ENCODE measurements at places on chromosomes 3 and 15.

- peak; percentile 31 for DNase-seq
- H3K36me3 ChIP-seq: no peaks in the 10 kb centered on the region
- no peaks in the 10 kb centered on the region for H3K27me3 ChIP-seq
- peak overlapping the region; percentile 39 for H3K27ac ChIP-seq
Observed at GRCh38 chr3:50655009-50655830, 19.5 kb upstream of the DOCK3 start.

DNA sequence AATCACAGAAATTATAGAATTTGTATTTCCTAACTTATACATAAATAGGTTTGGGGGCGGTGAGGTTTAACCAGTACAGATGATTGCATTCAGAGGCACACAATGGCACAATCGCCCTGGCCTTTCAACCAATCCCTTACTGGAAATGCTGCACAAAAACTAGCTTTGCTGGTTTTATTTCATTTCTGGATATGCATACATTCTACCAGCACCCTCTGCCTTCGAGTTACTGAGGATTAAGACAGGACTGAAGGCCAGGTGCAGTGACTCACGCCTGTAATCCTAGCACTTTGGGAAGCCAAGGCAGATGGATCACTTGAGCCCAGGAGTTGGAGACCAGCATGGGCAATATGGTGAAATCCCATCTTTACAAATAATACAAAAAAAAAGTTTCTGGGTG is 336.1 kb downstream of the ARRDC4 start:
- H3K27me3 ChIP-seq: peaks cover 22% of the 10 kb centered on the region
- no peak for DNase-seq
- no peak overlapping the region for H3K4me3 ChIP-seq
- H3K27ac ChIP-seq: no peak overlapping the region
- H3K36me3 ChIP-seq: no peaks in the 10 kb centered on the region
- H3K4me1 ChIP-seq: peaks cover 1% of the 10 kb centered on the region

DNA sequence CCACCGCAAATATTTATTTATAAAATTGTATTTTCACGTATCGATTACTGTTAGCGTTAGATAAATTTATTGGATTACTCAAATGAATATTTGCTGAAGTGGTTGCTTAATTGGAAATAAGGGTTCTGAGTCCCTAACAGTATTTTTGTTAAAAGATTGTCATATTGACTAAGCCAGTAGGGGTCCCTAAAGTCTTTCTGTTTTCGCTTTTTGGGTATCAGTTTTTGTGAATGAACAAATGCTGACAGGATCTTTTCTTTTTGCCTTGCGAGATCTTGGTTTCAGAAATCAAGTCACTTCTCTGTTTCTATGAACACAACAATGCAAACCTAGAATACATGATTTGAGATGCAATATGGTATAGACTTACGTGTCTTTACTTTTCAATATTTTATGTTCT is 7.1 kb downstream of the RAD51 start:
- no peak overlapping the region for H3K27ac ChIP-seq
- no peak overlapping the region for H3K4me3 ChIP-seq
- H3K27me3 ChIP-seq: no peaks in the 10 kb centered on the region

GRCh38 chr15:63052077-63052841 is 9.7 kb downstream of the TPM1 start:
- no peak overlapping the region for H3K4me3 ChIP-seq
- no peaks in the 10 kb centered on the region for H3K36me3 ChIP-seq
- peaks cover 15% of the 10 kb centered on the region for H3K27me3 ChIP-seq
- H3K4me1 ChIP-seq: peaks cover 14% of the 10 kb centered on the region
- H3K27ac ChIP-seq: no peak overlapping the region

- H3K4me3 ChIP-seq: no peak overlapping the region
- no peak for DNase-seq
- no peak overlapping the region for H3K27ac ChIP-seq
- no peaks in the 10 kb centered on the region for H3K4me1 ChIP-seq
- peaks cover 2% of the 10 kb centered on the region for H3K27me3 ChIP-seq
Observed at GRCh38 chr15:25541228-25541627, 102.4 kb upstream of the UBE3A start.

DNA sequence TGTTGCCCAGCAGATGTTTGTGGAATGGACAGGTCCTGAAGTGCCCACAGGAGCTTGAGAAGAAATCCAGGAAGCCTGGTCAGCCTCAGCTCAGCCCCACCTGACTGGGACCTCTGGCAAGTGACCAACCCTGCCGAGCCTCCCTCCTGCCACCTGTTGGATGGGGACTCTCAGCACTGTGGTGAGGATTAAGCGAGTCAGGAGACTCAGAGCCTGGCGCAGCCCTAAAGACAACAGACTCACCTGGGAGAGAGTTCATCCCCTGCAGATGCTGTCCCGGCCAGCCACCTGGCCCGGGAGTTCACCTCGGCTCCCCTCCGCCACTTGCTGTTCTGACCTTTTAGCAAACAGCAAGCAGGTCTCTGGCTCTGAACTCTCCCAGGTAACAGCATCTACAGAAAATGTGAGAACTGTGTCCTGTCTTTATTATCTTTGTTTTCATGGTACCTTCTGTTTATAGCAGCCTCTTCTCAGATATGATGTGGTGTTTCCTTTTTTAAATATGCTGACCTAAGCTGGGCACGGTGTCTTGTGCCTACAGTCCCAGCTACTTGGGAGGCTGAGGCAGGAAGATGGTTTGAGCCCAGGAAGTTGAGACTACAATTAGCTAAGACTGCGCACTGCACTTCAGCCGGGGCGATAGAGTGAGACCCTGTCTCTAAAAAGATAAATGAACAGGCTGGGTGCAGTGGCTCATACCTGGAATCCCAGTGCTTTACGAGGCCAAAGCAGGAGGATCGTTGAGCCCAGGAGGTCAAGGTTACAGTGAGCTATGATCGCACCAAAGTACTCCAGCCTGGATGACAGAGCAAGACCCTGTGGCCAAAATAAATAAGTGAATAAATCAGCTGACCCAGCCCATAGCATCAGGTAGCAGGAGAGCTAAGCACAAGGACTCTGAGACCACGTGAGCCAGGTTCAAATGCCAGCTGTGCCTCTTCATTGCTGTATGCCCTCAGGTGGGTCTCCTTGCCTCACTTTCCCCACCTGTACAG is 32.4 kb upstream of the SLC6A6 start:
- DNase-seq: no peak
- H3K36me3 ChIP-seq: no peaks in the 10 kb centered on the region
- no peak overlapping the region for H3K4me3 ChIP-seq
- no peak overlapping the region for H3K27ac ChIP-seq
- peaks cover 5% of the 10 kb centered on the region for H3K27me3 ChIP-seq

DNA sequence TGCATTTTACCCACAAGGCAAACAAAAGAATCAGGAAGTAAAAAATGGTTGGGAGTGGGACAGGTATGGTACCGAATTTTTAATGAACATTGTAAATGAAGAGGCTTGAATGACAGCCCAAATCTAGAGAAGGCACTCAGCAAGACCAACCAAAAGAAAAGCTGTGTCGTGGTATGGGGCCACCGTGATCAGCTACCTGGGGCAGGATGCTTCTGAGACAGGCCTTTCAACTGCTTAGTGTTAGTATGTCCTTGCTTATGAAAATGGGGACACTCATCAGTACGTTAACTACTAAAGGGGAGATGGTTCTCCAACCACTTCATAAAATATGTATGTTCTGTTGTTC is 228.7 kb upstream of the ST8SIA2 start:
- H3K4me1 ChIP-seq: peaks cover 6% of the 10 kb centered on the region
- no peak overlapping the region for H3K27ac ChIP-seq
- H3K27me3 ChIP-seq: no peaks in the 10 kb centered on the region
- DNase-seq: no peak
- peaks cover 4% of the 10 kb centered on the region for H3K36me3 ChIP-seq

DNA sequence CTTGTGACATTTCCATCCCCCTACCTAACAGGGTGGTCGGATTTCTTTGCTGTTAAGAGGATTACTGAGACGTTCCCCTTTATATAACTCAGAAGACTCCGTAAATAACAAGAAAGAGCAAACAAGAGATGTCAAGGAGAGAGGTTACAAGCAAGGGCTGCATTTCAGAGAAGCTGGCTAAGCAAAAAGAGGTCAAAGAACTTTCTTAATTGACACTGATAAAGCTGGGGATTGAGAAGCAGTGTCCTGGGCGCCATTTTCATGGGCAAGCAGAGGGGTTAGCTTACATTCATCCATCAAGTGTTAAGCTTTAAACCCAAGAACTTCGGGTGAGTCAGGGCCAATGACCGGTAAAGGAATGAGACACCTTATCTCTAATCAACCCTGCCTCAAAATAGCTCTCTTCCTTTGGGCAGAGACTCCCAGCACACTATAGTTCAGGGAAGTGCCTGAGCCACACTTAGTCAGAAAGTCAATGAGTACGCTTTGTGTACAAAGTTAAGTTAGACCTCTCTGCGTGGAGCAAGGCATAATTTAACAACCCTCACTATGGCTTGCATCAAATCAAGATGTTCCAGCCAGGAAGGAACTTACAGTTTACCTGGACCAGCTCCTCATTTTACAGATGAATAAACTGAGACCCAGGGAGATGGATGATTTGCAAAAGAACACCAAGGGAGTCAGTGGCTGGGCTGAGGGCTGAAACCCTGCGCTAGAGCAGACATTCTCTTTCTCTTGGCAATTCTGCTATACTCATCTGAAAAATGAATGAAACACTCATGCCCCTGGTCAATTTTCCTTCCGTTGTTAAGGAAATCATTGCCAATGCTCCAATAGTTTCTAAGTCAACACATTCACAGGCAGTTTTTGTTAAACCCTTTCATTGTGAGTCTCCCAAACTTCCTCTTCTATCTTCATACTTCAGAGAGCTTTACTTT is 44.6 kb downstream of the CCNL1 start:
- H3K27me3 ChIP-seq: peaks cover 2% of the 10 kb centered on the region
- H3K27ac ChIP-seq: no peak overlapping the region
- H3K4me3 ChIP-seq: no peak overlapping the region
- H3K36me3 ChIP-seq: peaks cover 5% of the 10 kb centered on the region
- no peak for DNase-seq

GRCh38 chr3:40780291-40780924 is 255.6 kb downstream of the ZNF621 start:
- no peak for DNase-seq
- H3K36me3 ChIP-seq: no peaks in the 10 kb centered on the region

DNA sequence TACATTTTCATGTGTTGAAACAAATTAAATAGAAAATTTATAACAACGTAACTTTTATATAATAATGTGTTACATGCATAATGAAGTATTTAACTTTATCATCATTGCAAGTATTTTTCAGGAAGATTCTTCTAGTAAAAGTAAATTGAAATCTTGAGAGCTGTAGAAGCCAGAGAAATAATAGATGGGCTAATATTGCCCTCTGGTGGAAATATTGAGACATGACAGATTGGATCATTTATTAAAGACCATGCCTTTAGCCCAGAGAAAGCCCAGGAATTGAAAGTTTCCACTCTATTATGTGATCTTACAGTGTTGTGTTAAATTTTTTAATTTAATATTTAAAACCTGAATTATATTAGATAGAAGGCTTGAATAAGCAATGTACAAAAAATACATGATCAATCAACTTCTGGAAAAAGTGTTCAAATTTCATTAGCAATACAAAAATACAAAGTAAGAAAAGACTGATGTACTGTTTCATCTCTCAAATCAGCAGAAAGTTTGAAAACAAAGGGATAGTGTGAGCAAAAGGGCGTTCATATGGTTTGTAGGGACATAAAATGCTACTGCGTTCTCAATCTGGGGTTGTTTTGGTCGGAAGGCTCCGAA is 52.7 kb upstream of the SPTSSB start:
- no peak overlapping the region for H3K27ac ChIP-seq
- H3K27me3 ChIP-seq: peaks cover 14% of the 10 kb centered on the region
- H3K4me3 ChIP-seq: no peak overlapping the region
- DNase-seq: no peak
- no peaks in the 10 kb centered on the region for H3K36me3 ChIP-seq

DNA sequence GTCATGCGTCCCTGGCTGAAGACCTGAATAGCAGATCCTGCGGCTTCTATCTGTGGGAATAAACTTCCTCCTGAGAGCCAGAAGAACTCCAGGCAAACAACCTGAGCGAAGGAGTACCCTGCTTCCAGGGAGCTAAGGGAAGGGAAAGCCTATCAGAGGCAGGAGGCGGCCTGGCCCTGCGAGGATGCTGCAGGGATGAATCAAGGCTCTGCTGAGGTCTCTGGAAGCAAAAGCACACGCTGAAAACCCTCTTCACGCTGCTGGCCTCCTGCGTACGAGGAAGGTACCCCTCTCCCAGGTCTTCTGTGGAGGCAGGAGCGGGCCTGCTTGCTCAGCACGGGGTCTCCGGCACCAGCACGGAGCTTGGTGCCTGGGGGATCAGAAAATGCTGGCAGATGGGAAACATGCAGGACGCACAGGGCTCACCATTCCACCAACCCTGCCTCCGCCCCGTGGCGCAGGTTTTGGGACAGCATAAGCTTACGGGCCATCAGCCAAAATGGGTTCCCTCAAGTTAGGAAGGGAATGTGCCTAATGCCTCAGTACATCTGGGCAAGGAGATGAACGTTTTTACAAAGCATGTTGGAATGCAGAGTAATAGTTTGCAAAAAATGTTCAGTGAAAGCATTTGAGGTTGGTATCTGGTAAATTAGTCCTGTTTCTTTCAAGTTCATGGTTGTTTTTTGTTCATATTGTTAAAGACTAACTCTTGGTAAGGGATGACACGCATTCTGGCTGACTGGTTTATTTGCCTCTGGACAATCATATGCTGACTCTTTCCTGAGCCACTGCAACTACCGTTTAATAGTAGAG is 72.3 kb downstream of the CHSY1 start:
- no peaks in the 10 kb centered on the region for H3K27me3 ChIP-seq
- DNase-seq: no peak
- H3K4me3 ChIP-seq: no peak overlapping the region
- peaks cover 49% of the 10 kb centered on the region for H3K4me1 ChIP-seq

- H3K27me3 ChIP-seq: no peaks in the 10 kb centered on the region
- H3K4me1 ChIP-seq: peaks cover 38% of the 10 kb centered on the region
- H3K36me3 ChIP-seq: peaks cover 15% of the 10 kb centered on the region
Observed at GRCh38 chr15:73991260-73991659, 835 bp downstream of the STOML1 start.

- no peak for DNase-seq
- peak overlapping the region; percentile 82 for H3K4me3 ChIP-seq
- H3K27ac ChIP-seq: peak overlapping the region; percentile 21
- H3K36me3 ChIP-seq: no peaks in the 10 kb centered on the region
Observed at GRCh38 chr3:51966486-51966885, 768 bp downstream of the PCBP4 start.

GRCh38 chr15:52020221-52021085 is 1.4 kb downstream of the MAPK6 start:
- H3K36me3 ChIP-seq: no peaks in the 10 kb centered on the region
- peak overlapping the region; percentile 83 for H3K27ac ChIP-seq
- peaks cover 2% of the 10 kb centered on the region for H3K27me3 ChIP-seq
- peak overlapping the region; percentile 91 for H3K4me3 ChIP-seq
- no peak for DNase-seq

GRCh38 chr3:42895580-42895868 is 10.4 kb upstream of the ZNF662 start:
- no peak for DNase-seq
- H3K4me3 ChIP-seq: no peak overlapping the region

- H3K27ac ChIP-seq: no peak overlapping the region
- no peak for DNase-seq
- H3K27me3 ChIP-seq: peaks cover 2% of the 10 kb centered on the region
- peaks cover 5% of the 10 kb centered on the region for H3K4me1 ChIP-seq
- no peaks in the 10 kb centered on the region for H3K36me3 ChIP-seq
Observed at GRCh38 chr3:31133541-31133940, 239.1 kb upstream of the GADL1 start.

- peaks cover 8% of the 10 kb centered on the region for H3K4me1 ChIP-seq
- no peak for DNase-seq
- no peak overlapping the region for H3K4me3 ChIP-seq
- H3K27ac ChIP-seq: no peak overlapping the region
Observed at GRCh38 chr3:157166561-157166960, 6.6 kb upstream of the CCNL1 start.

- H3K36me3 ChIP-seq: no peaks in the 10 kb centered on the region
- DNase-seq: peak; percentile 37
- H3K4me3 ChIP-seq: peak overlapping the region; percentile 25
- H3K4me1 ChIP-seq: peaks cover 3% of the 10 kb centered on the region
Observed at GRCh38 chr3:46898321-46899150, 21.0 kb downstream of the PTH1R start.
